Activated T-helper 2 cell treated with anti-CD3 and anti-CD28 coated beads, Interferon-gamma antibody, Interleukin-2, Interleukin-4, amounts not matched to agents 10 μg/mL and 5 μg/mL and 100 μg/mL, durations not matched to agents 14 hours and 24 hours and 36 hours (primary cell): ENCODE measurements at places on chromosomes 6 and 20. TPM values are rescaled to one million over a fixed set of nuclear protein-coding genes. Genes with fewer than 3 reads are reported as not detected.

Gene SRSF12
- 0.07 and 0.09 TPM in 2 replicates for total RNA-seq

- peaks cover 22% of the 10 kb centered on the region for H3K4me1 ChIP-seq
- DNase-seq, result no peak
- no peak overlapping the region for H3K4me3 ChIP-seq
- H3K27me3 ChIP-seq, result no peaks in the 10 kb centered on the region
- H3K27ac ChIP-seq, result no peak overlapping the region
- peaks cover 22% of the 10 kb centered on the region for H3K36me3 ChIP-seq
Observed at GRCh38 chr6:75266716-75267291, 17.8 kb downstream of the TMEM30A start.

GRCh38 chr6:56491606-56492328 is 150.9 kb downstream of the DST start:
- H3K4me3 ChIP-seq, result no peak overlapping the region
- no peaks in the 10 kb centered on the region for H3K4me1 ChIP-seq
- no peak overlapping the region for H3K27ac ChIP-seq
- no peaks in the 10 kb centered on the region for H3K36me3 ChIP-seq
- no peaks in the 10 kb centered on the region for H3K27me3 ChIP-seq

DNA sequence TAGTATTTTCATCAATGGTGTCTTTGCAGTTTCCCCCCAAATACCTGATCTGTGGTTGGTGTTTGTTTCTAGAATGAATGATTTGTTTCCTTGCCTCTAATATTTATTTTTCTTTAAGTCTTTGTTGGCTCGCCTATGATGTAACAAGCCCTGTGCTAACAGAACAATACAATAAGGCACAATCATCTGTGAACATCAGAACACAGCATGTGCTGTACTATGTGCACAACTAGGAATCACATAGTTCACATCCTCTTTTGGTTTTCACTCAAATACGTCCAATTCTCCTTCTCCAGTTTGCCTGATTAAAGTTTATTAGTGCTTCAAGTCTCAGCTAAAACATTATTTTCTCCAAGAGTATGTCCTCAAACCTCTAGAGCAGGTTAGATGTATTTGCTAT is 613.1 kb downstream of the EPHA7 start:
- H3K4me1 ChIP-seq, result no peaks in the 10 kb centered on the region
- no peak overlapping the region for H3K27ac ChIP-seq
- H3K27me3 ChIP-seq, result no peaks in the 10 kb centered on the region
- H3K36me3 ChIP-seq, result no peaks in the 10 kb centered on the region
